ENCODE measurements at places on chromosomes 12 and 14. TPM values are rescaled to one million over a fixed set of nuclear protein-coding genes. Genes with fewer than 3 reads are reported as not detected.

DNA sequence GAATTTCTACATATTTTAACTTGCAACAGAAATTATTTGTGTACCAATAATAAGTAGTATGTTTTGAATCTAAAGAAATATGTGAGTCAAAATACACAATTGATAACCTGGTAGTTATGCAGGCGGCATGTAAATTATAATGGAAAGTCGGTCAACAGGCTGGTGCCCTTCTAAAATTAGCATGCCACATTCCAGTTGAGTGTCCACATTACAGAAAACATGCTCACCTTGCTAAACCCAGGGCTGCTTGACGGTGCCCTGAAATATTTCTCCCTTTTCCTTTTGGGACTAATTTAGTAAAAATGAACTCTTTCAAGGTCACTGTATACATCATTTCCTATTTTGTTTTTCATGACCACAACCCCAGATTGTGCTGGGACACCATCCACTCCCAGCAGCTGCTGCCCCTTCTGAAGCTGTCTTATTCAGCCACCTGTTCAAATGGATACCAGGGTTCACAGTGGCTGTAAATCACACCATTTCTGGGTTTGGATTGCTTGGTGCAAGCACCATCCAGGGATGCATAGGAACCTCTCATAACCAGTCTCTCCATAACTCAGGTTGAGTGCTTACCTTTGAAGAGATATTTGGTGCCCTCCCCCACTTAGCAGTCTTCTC is 110.6 kb downstream of the ANO6 start:
- no peak overlapping the region for H3K4me3 ChIP-seq
- H3K27me3 ChIP-seq: no peaks in the 10 kb centered on the region
- H3K36me3 ChIP-seq: no peaks in the 10 kb centered on the region
- DNase-seq: no peak
- no peak overlapping the region for H3K27ac ChIP-seq
- H3K4me1 ChIP-seq: no peaks in the 10 kb centered on the region

Gene LRP1
- 31.0 TPM for total RNA-seq

Gene CD163
- not detected for total RNA-seq

Gene HVCN1
- total RNA-seq: 1.0 TPM

All from A673 (cell line).